Cardiac fibroblast (primary cell): ENCODE measurements at places on chromosomes 12 and 14.

- DNase-seq: no peak
Observed at GRCh38 chr14:36021591-36022320, 154.8 kb downstream of the PTCSC3 start.

- no peak for DNase-seq
Observed at GRCh38 chr14:52188381-52188780, 79.1 kb upstream of the PTGDR start.

- no peak for DNase-seq
Observed at GRCh38 chr14:69525896-69526295, 41.4 kb downstream of the PLEKHD1 start.

GRCh38 chr12:17680220-17680619, 409.8 kb downstream of the RERGL start:
- DNase-seq: no peak

- DNase-seq: no peak
Observed at GRCh38 chr14:22526744-22527143, 62.3 kb downstream of the DAD1 start.

GRCh38 chr12:64884728-64885127, 60.3 kb downstream of the TBC1D30 start:
- DNase-seq: no peak

DNA sequence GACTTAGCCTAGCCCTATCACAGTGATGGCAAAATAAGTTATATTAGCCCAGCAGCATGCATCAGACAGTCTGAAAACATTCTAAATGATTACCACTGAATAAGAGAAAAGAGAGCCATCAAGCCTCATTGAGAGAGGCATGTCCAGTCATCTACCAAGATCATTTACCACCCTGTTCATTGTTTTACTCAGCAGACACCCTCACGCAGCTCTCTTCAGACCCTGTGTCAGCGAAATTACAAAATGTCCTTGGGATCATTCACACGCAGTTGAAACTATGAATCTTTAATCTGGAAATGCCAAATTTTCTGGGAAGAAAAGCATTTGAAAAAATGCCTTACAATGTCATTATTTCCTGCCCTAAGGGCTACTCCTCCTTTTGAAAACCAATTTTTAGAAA, 89.5 kb downstream of the PTPRO start:
- DNase-seq: no peak

- peak; percentile 77 for DNase-seq
Observed at GRCh38 chr12:53695152-53696145, 19.6 kb upstream of the ATP5MC2 start.

DNA sequence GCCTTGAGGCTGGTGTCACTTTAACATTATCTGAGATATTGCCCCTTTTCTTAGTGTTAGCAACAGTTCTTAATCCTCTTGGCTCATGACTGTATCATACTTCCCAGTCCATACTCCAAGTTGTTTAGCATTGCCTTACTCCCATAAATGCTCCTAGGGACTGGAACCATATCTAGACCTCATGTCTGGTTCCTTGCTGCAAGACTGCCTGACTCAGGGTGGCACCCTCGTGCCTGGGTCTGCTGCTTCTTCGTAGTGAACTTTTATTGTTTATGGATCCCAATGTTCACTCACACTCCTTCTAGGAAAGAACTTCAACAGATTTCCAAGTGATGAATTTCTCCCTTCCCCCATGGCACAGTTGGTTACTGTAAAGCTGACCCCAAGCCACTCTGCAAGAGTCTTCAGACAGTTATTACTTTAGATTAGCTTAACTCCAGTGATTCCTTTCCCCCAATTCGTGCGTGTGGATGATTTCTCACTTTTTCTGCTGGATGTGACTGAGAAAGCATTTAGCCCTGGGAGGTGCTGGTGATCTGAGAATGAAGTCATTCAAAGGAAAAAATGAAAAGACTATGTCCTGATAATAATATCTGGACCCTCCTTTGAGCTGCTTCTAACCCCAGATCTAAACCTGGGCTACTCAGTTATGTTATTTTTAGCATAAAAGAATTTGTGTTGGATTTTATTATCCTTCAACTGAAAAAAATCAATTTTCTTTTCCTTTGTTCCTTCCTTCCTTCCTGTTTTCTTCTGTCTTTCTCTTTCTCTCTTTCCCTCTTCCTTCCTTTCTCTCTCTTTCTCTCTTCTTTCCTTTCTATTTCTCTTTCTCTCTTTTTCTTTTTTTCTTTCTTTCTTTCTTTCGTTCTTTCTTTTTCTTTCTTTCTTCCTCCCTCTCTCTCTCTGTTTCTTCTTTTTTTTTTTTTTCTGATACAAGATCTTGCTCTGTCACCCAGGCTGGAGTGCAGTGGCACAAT, 47.5 kb upstream of the PPP1R12A start:
- DNase-seq: peak; percentile 3

- DNase-seq: no peak
Observed at GRCh38 chr14:92292673-92293072, 30.3 kb upstream of the SLC24A4 start.

GRCh38 chr12:96099986-96100385, 64.6 kb upstream of the LTA4H start:
- DNase-seq: no peak

DNA sequence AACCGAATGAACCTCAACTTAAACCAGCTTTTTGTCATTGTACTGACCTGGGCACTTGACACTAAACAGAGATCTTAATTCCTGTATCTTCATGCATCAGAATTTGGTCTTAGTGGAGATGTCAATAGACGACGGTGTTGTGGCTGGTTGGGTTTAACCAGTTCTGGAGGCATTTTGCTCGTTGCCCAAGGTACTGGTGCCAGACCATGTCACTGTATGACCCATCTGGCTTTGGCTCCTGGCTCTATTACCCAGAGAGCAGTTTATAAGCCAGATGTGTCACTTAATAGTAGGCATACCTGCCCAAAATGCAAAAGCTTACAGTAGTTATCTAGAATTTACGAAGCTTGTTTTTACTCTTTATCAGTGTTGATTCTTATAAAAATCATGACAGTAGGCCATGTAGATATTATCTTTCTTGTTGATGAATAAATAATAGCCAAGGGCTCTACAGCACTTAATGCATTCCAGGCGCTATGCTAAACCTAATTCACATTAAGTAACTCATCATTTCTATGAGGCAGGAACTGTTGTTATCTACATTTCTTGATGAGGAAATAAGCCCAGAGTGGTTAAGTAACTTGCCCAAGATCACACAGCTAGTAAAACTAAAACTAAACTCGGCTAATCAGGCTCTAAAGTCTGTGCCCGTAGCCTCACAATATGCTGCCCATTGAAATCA, 179.7 kb upstream of the HIF1A start:
- DNase-seq: no peak

DNA sequence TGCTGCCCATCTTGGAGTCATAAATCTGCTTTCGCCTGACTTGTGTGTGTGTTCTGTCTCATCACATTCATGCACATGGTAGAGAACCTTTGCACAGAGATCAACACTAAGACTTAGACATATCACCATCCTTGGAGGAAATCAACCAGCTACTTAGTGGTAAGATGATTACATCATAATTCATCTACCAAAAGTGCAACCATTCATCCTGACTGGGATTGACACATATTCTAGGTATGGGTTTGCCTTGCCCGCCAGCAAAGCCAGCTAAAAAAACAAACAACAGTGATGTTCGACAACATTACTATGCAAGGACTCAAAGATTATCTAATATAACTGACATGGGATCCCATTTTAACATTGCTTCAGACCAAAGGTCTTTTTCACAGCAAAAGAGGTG, 228.7 kb downstream of the NUAK1 start:
- peak; percentile 29 for DNase-seq

- no peak for DNase-seq
Observed at GRCh38 chr14:99205086-99205688, 66.8 kb downstream of the BCL11B start.

DNA sequence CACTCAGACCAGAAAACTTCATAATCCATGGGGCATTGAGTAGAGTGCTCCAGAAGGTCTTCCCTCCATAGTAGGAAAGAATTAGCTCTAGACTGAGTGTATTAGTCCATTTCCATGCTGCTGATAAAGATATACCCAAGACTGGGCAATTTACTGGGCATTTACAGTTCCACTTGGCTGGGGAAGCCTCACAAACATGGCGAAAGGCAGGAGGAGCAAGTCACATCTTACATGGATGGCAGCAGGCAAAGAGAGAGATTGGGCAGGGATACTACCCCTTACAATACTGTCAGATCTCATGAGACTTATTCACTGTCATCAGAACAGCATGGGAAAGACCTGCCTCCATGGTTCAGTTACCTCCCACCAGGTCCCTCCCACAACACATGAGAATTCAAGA, 300.6 kb upstream of the TMEM132C start:
- DNase-seq: no peak

- DNase-seq: no peak
Observed at GRCh38 chr12:2669560-2669959, 125.2 kb upstream of the FKBP4 start.

DNA sequence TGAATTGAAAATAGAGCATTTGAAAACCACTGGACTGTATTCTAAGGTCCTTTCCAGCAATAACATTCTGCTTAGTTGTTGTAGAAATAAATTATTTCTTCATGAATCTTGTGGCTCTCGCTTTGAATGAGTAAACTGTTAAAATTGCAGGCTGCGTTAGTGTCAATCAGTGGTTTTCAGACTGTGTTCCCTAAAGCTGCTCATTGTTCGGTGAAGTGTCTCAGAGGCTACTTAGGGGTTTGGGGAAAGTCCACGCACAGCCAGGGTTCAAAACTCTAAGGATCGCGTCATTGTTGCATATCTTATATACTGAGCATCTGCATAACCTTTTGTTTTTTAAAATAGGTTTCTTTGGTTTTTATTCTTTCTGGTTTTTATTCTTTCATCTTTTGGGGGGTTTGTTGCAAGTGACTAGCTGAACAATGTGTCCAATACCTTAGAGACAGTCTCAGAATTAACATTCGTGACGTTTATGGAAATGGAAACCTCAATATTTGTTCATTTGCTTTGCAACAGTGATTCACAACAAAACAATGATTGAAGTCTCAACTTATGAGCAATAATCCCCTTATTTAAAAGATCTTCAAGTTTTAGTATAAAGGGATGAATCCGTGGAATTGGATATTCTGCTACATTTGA, 108.1 kb downstream of the TTLL5 start:
- DNase-seq: peak; percentile 24

DNA sequence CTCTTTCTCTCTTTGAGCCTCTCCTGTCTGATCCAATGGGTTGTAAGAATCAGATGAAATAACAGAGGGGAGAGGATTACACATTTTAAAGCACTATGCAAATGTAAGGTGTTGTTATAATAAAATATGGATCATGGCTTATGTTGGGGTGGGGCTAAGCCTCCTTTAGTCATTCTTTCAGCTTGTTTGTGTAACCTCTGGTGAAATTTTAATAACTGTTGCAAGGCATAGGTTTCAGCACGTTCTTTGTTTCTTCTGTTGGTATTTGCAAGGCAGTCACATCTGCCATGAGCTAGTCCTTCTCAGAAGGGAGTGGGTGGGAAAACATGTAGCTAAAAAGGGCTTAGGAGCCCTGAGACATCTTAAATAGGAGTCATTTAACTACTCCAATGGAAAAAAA, 74.8 kb upstream of the FRMD6 start:
- peak; percentile 83 for DNase-seq

- DNase-seq: no peak
Observed at GRCh38 chr12:25813843-25814242, 144.6 kb upstream of the RASSF8 start.

- no peak for DNase-seq
Observed at GRCh38 chr12:102964872-102965271, 7.4 kb downstream of the ASCL1 start.

DNA sequence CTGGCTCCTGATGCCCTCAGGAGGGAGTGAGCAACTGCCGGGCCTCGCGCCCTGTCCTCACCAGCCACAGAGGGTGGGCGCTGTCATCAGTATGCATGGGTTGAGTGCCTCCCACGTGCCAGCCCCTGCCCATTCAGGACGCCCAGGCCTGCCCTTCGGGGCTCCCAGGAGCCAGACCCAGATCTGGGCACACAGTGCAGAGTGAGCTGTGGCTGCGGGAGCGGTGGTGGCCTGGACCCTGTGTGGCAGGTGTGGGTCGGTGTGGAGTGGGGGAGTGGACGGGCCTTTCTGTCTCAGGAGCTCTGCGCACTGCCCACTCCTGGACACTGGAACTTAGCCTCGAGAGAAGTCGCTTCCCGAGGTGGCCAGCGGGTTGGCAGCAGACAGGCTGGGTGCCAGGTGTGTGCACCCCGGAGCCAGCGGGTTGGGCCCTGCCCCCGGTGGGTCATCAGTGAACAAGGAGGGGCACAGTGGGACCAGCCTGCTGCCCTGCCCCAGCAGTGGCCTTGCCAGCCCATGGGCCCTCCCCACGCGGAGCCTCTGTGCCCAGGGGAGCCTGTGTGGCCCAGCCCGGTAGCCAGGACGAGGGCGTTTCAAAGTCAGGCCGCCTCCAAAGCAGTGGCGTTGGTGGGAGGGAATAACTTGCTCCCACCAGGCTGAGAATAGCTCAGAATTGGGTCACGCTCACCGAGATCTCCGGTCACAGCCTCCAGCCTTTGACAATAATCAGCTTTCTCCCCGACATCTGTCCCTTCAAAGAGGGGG, 9.5 kb downstream of the TRMT61A start:
- DNase-seq: no peak

DNA sequence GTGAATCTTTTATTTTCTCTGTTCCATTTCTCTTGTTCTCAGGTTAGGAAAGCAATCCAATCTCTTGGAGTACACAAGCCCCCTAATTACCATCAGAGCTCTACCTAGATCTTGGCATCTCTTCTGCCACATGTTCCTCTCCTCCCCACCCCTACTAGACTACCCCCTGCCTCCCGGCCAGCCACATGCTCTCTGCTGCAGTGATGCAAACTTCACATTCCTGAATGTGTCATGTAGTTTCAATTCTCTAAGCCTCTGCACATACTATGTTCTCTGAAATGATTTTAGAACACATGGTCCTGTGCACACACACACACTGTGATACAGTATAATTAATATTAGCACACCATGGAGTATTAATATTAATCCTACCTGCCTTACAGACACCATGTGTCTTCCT, 104.6 kb downstream of the EFCAB11 start:
- peak; percentile 61 for DNase-seq

- peak; percentile 25 for DNase-seq
Observed at GRCh38 chr14:36091096-36091495, 85.4 kb downstream of the PTCSC3 start.

GRCh38 chr14:78005325-78005724, 164.8 kb upstream of the NRXN3 start:
- DNase-seq: peak; percentile 69

- DNase-seq: peak; percentile 38
Observed at GRCh38 chr12:51687177-51687576, 96.1 kb downstream of the SCN8A start.

DNA sequence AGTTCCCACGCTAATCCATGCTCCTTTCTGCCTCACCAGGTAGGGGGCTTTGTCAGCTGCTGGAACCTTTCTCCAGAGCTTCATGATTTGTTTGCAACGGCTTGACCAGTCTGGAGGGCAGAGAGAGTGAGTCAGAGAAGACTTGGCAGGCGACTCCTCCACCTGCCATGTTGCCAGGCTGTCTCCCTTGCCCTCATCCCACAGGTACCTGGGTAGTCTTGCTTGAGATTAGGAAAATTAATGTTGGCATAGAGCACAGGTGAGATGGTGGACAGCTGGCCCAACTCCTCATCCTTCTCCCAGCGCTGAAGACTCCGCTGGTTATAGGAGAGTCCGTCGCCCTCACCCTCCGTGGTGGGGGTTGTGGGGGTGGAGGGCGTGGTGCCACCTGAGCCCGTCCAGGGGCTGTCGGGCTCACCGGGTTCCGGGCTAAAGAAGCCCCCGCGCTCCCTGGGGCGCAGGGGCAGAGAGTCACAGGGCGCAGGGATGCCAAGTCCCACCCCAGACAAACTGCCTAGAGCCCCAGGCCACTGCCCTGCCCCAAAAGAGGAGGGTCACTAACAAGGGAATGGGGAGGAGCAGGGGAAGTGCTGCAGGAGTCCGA, 18.6 kb downstream of the KMT2D start:
- DNase-seq: no peak
